Stimulated activated CD4-positive, alpha-beta T cell treated with anti-CD3 and anti-CD28 coated beads, Interleukin-15, amount 100 ng/mL, for 48 hours (primary cell): ENCODE measurements at places on chromosomes 5 and 9.

- no peak for DNase-seq
Measured at GRCh38 chr5:141814064-141814964, 63.9 kb downstream of the PCDH1 start.

GRCh38 chr5:76657683-76658311 is 34.6 kb upstream of the F2RL2 start:
- DNase-seq, result no peak

- no peak for DNase-seq
Measured at GRCh38 chr5:95600557-95600956, 19.3 kb upstream of the GPR150 start.

DNA sequence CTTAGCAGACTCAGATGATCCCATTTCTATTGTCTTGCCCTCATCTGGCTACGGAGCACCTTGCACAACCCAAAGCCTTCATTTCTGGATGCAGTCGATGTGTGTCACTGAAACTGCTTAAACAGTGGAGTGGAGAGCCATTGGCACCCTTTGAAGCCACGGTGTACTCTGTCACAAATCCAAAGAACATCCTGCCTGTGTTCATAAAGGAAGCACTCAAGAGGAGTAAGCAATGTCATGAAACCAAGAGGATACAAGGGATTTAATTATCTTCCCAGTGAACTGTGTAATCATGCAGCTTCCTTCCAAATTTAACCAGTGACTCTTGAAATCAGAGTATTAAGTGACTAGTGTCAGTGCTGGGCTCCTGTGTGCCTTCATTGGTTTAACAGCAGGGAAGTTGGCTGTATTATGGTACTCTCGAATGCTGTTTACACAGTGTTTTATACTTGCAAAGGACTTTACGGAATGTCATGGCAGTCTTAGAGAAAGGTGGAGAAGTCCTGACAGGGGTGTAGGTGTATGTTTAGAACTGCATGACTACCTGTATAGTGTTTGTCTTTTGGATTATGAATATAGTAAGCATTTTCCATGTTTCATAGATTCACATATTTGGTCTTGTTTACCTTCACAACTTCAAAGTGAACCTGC is 41.9 kb downstream of the CD180 start:
- DNase-seq, result no peak

DNA sequence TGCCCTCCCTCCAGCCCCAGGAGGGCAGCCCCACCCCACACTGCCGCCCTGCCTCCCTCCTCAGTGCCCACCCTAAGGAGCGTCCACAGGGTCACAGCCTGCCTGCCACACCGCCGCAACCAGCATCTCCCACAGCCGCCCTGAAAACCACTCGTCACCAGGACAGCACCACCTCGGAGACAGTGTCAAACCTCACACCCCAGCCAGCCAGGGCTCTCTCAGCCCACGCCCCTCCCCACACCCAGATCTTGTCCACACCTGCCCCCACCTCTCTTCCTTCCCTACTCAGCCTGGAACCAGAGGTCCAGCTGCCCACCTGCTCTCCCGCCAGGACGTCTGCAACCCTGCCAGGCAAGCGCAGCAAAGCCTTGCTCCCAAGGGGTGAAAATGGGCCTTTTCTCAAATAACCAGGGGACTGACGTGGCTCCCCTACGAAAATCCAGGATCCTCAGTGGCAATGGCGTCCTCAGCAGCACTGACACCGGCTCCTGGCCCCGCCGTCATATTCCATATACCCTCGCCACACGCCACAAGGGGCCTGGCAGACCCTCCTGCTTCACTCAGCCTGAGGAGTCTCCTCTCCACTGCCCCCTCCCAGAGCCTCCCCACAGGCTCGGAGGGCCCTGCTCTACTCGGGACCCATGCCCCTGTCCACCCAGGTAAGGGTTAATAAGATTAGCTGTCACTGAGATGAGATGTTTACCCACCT is 71.0 kb upstream of the ADAMTS2 start:
- DNase-seq, result no peak

- no peak for DNase-seq
Measured at GRCh38 chr5:132050136-132050535, 10.3 kb upstream of the IL3 start.

- DNase-seq, result peak; percentile 10
Measured at GRCh38 chr5:16457853-16458252, 7.7 kb downstream of the ZNF622 start.

DNA sequence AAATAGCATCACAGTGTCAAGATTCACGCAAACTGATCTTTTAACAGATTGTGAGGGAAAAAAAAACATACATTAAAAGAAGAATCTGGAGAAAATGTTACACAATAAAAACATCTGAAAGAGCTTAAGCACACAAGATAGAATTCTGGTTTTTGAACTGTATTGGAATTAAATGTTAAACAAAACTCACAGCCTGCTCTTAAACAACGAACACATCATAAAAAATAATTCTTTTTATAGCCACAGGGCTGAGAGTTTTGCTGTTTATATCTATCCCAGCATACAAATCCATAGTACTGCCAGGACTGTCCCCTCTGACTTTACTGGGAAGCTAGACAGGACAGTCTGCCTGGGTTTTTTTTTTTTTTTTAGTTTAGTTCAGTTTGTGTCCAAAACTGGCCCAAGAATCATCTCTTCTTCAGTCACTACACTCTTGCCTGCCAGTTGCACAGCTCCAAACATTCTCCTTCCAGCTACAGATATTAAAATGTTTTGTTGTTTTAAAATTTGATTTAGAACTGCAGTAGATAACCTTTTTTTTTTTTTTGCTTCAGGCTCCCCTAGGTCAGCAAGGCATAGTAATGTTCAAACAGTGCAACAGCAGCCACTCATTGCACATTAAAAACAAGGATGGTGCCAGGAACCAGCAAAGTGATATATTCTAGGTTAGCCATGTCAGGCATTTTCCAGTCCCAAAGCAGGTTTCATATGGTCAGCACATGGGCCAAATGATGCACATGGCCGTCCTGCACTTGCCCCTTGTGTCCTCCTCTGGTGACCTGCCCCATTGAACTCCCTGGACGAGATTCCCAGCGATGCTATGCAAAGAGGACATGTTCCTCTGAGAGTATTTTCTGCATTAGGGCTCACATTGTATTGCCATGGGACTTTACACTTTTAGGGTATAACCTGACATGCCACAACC is 173.6 kb downstream of the ARL15 start:
- DNase-seq, result no peak

DNA sequence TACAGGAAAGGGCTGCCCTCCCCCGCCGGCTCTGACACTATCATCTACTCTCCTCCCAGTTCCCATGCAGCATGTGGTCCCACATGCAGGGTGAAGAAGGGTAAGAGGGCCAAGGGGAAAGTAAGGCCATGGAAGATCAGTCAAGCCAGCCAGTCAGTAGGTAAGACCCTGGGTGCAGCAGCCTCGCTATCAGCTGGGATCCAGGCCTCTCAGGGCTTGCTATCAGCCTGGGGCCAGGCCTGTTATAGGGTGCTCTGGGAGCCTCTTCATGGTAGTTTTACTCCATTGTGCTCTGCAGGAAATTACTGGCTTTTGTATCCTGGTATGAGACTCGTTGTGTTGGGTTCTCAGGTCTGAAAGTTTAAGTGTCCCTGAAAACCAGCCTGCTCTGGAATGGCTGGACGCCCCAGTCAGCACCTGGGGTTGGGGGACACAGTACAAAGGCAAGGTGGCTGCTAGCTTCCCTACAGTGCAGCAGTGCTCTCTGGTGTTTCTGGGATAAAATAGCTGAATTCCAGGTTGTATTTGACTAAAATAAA is 21.4 kb downstream of the SLC22A4 start:
- DNase-seq, result no peak

DNA sequence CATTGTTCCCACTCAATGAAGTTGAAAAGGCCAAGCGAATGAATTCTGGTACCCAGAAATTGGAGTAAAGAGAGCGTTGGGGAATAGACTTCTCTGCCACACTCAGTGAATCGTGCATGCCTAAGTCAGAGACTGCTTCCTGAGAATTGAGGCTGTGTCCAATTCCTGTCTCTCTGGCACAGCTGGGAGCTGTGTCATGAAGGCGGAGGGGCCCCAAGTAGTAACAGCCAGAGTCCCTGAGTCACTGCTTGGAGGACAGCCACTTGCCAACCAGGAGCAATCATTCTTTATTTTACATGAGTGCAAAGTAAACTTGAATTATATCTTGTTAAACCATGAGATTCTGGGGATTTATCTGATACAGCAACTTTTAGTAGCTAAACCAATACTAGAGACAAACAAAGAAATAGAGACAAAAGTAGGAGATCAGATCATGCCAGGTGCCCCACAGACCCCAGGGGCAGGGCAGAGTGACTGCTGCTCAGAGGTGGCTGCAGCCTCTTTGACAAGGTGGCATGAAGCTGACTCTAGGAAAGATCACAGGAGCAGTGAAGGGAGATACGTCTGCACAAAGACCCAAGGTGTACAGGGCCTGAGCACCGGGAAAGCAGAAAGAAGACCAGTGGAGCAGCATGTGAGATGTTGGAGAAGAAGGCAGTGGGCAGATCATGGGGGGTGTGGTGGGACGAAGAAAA is 246.0 kb downstream of the GADD45G start:
- no peak for DNase-seq

- no peak for DNase-seq
Measured at GRCh38 chr9:110897943-110898342, 140.3 kb downstream of the LPAR1 start.

DNA sequence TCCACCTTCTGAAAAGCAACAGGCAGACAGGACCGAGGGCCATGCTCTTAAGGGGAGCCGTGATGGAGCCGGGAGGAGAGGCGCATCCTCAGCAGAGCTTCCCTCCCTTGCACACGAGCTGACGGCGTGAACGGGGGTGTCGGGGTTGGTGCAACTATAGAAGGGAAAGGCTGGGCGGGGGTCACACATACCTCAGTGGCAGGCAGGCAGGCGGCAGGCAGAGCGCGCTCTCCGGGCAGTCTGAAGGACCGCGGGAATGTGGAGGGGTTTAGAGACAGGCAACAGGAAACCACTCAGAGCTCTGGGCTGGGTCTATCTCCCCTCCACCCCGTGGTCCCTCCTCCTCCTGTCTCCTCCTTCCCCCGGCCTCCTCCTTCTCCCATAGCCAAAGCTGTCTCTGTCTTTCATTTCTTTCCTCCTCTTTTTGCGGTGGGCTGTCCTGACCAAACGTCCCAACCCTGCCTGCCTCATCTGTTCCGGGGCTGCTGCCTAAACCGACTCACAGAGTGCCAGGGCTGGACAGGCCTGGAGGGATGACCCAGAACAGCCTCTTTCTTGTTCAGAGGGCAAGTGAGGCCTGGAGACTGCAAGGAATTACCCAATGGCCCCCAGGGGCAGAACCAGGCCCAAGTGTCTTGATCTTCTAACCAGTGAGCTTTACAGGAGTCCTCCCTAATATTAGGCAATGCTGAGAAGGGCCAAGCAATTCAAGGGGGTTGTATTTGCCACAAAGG is at the start of gene SPARC:
Gene SPARC, minus strand, starts transcription at position 242 of the 734 bp plus-strand sequence. CDS start 10,727 bp downstream, outside the sequence.
- no peak for DNase-seq

- no peak for DNase-seq
Measured at GRCh38 chr9:130861372-130862180, 26.5 kb downstream of the ABL1 start.

GRCh38 chr9:86452201-86452828 is 98.1 kb upstream of the TUT7 start:
- no peak for DNase-seq

DNA sequence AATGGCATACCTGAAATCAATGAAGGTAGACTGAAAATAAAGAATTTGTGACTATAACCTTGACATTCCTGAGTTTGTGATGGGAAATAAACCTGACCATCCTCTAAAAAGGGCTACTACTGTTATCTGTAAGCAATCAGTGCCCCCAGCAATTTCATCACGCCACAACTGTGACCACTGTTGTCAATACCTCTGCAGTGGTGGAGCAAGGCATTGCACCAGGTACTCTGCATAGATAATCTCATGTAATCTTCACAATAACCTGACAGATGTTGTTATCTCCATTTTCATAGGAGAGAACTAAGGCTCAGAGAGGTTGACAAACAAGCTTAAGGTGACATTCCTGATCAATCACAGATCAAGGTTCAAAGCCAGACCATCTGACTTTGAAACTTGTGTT is 38.5 kb upstream of the FRRS1L start:
- no peak for DNase-seq

DNA sequence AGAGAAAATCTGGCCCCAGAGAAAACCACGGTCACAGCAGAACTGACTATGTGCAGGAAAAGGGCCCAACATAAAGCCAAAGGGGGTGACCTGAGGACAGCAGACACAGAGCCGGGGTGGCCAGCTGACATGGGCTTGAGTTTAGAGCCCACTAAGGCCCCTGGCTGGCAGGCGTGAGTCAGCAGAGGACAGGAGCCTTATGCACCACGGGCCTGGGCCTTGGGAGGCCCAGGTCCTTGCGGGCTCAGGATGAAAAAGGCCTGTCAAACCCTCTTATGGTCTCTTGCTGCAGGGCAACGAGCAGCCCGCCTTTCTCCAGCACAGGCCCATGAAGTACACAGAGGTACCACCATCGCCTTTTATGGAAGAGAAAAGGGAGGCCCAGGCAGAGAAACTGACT is 19.7 kb downstream of the STK10 start:
- DNase-seq, result no peak

- no peak for DNase-seq
Measured at GRCh38 chr9:131733541-131734061, 6.3 kb downstream of the RAPGEF1 start.

DNA sequence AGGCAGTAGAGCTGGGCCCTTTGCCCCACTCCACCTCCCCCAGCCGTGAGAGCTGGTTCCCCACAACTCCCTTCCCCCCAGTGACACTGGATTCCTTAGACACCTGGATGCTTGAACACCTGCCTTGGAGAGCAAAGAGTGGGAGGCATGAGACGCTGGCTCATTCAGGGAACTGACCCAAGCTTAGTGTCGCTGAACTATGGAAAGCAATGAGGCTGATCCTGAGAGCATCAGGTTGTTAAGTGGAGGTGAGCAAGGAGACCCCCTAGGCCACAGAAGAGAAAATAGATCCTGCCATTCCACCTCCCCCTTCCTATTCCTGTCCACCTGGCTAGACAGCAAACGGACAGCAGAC is 2.0 kb downstream of the CCL19 start:
- no peak for DNase-seq

- DNase-seq, result no peak
Measured at GRCh38 chr5:14097998-14098471, 45.1 kb upstream of the TRIO start.

DNA sequence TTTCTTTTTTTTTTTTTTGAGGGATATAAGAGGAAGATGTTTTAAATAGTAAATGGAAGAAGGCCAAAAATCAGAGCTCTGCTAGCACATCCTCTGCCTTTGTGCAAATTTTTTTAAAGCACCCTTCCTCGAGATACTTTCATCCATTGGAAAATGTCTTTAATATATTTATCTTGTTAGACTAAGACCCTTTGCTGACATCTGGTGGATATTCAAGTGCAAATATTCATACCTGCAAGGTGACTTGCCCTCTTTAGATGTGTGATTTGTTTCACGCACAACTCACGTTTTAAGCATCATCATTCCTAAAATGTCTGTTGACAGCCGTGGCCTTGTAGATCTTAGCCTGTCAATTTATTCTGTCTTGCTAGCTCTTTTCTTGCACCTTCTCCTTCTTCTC is 258.5 kb downstream of the AGTPBP1 start:
- DNase-seq, result no peak

DNA sequence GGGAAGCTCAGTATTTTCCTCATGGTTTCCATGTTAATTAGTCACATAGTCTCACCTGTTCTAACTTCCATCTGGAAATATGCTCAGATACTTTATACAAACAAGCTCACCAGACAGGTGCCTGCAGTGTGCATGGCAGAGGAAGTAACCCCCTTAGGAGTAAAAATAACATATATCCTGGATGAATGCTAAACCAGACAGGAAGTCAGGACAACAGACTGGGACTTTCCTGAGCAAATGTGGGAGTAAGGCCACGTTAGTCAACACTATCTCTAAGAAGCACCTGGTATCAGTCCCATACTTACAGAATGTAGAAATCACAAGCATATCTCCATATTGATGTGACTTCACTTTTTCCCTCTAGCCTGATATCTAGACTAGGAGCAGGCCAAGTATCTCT is 128.4 kb downstream of the SEC61B start:
- no peak for DNase-seq
